ENCODE measurements at places on chromosomes 7 and 10.

DNA sequence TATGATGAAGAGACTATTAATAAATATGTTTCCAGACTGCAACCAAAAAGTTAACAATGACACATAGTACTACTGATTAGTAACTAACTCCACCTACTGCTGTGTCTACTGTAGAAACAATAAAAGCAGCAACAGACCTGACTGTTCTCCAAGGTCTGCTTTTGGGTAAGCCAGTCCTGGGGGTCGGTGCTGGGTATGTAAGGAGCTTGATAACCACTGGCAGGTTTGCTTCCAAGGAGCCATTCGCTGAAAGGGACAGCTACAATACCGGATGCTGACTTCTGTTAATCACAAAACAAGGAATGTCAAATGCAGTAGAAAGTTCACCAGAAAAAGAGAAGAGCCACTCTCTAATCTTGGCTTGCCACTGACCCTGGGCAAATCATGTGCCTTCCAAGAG is 17.7 kb downstream of the NCOA4 start:
- no peak for DNase-seq

GRCh38 chr7:149292462-149292823 is 30.4 kb downstream of the ZNF783 start:
- DNase-seq: no peak

DNA sequence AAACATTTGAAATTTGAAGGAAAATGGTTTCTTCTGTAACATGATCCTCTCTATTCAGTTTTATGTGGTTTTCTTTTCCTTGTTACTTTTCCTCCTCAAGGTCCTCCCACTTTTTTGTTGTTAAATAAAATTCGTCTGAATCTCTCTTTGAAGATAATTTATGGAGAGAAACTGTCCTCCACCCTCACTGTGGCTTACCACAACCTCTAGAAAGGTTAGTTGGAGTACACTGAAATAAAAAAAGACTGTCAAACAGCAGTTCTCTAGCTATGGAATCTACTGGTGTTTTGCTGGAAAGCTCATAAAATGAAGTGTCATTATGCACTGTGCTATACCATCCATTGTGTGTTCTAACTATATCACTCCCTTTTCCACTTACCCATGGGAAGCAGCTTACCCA is 189.4 kb downstream of the HDAC9 start:
- no peak for DNase-seq

DNA sequence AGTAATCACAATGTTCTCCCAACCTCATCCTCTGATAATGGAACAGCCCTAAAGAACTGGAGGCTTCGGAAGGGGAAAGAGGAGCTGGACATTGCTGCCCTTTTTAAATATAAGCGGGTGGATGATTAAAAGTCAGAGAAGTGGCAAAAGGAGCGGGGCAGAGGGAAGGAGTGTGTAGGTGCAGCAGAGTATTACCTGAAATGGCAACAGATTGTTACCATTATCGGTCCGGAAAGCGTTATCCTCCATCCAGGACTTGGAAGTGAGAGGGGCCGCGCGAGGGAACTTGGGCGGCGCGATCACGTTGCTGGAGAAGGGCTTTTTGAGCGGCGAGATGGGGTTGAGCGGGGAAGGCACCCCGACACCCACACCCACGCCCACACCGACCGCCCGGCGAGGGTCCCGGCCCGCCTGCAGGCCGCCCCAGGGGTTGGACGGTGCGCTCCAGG is 51.7 kb downstream of the CPEB3 start:
- no peak for DNase-seq

- no peak for DNase-seq
Observed at GRCh38 chr10:131493432-131493831, 181.9 kb upstream of the TCERG1L start.

- no peak for DNase-seq
Observed at GRCh38 chr7:2018569-2019460, 213.9 kb downstream of the MAD1L1 start.

DNA sequence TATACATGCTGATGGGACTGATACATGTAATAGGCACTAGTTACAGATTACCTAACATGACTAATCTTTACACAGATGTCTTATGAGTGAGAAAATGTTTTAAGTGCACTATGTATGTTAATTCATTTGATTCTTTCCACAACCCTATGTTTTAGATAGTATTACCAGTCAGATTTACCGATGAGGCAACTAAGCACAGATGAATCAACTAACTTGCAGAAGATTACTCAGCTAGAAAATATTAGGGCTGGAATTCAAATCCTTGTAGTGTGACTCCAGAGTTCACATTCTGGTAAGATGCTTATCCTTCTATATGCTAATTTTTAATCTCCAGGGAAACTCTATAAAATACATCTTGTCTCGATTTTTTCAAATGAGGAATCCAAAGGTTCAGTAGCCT is 964.9 kb downstream of the REEP3 start:
- DNase-seq: no peak

DNA sequence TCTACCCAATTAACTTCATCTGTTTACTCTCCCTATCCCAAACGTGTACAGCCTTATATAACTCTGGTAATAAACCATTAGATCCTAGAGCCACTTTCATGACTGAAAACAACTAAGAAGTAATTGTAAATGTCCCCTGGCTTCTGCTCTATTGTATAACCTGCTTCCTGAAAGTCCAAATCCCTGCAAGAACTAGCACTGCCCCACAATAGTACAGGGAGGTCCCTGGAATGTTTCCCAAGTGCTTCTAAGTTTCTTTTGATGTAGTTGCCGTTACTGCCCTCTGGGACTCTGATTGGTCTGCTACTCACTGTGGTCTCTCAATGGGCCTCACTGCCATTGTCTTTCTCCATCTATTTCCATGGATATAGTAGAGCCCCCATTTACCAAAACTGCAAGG is 764.0 kb upstream of the GHITM start:
- no peak for DNase-seq

DNA sequence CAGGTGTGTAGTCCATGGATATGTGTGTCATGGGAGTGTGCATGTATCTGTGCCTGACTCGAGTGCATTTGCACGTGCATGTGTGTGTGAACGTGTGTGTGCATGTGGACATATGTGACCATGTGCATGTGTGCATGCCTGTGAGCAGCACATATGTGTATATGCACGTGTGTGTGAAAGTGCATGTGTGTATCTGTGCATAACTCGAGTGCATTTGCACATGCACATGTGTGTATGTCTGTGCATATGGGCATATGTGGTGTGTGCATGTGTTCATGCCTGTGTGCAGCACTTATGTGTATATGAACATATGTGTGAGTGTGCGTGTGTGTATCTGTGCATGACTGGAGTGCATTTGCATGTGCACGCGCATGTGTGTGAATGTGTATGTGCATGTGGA is 35.2 kb upstream of the GNA12 start:
- DNase-seq: no peak

- DNase-seq: no peak
Observed at GRCh38 chr7:124728610-124729009, 37.0 kb downstream of the GPR37 start.

DNA sequence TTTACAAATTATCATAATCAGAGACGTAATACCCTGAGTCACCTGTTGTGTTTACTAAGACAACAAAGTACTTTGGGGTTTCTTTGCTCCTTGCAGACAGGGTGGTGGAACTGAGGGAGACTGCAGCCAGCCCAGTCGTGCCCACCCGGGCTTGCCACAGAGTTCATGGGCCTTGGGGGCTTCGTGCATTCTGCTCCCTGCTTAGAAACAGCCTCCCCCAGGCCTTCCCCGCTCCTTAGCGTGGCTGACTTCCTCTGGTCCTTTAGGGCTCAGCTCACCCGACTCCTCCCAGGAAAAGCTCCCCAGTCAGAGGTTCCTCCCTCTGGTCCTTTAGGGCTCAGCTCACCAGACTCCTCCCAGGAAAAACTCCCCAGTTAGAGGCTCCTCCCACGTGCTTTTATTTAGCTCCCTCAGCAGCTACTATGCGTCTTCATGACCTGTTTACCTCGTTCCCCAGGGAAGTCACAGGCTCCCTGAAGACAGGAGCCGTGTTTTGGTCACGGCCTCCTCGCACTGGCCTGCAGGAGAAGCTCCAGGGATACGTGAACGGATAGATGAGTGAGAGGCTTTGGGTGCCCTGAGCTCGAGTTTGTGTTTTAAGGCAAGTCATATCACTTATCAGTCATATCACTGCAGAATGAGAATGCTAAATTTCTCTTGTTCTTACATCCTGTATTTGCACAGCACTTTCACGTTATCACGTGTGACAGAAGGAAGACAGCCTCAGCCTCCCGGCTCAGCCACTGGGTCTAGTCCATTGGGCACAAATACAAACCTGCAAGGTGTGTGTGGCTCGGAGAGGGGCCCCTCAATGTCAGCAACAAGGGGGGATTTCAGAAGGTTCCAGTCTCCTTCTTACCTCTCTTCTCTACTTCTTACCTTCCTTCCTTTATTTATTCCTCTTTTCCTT is 52.7 kb upstream of the VIPR2 start:
- no peak for DNase-seq

DNA sequence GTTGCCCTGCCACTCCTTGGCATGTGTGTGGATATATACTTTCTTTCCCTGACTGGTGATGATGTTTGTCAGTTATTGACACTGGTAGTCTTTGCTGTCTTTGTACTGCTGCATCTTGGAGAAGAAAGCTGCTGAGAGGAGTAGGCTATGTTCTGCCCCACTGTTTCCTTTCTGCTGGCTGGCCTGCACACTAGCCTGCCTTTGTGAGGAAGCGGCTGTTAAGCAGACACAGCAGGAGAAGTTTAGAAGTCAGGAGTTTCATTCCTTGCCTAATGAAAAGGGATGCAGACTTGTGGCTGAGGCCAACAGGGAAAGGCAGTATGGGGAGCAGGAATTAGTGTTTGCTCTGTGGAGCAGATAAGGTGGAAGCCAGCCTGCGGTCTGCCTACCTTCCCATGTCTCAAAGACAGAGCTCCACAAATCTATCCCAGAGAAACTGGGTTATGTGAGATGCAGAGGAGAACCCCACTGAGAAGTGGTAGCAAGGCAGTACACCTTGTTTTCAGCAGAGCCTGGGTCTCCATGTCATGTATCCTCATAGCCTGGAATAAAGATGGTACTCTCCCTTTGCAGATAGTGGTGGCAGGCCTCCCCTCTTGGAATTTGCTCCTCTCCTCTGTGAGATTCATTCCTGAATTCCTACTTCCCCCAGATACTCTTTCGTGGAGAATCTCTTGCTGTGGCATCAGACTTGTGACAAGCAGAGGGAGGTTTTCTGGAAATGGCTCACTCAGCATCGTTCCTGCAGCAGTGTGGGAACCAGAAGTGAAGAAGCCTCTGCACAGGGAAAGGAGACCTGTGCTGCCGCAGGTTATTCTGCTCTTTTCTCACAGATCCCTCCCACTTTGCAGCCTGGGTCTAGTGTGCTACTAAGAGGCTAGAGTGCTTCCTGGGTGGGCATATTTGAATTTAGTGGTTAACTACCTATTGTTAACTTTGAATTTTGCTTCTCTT is 130.2 kb downstream of the LRRC4 start:
- no peak for DNase-seq

- DNase-seq: no peak
Observed at GRCh38 chr7:94040254-94040653, 36.1 kb upstream of the BET1 start.

- DNase-seq: no peak
Observed at GRCh38 chr7:3415861-3416312, 114.8 kb downstream of the SDK1 start.

DNA sequence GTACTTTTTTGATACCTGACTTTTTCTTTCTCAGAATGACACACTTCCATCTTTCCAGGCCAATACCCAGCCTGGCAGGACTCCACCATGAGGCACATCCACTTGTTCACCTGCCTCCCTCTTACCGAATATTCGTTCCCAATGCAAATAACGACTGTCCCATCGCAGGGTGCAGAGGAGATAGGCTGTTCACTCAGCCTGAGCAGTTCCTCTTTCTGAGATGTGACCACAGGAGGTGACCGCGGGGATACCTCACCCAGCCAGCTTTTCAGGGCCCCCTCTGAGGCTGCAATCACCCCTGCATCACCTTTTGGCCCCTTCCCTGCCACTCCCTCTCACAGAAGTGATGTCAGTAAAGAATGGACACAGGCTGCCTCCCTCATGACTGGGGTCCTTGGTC is 28.3 kb downstream of the PTPRN2 start:
- no peak for DNase-seq

DNA sequence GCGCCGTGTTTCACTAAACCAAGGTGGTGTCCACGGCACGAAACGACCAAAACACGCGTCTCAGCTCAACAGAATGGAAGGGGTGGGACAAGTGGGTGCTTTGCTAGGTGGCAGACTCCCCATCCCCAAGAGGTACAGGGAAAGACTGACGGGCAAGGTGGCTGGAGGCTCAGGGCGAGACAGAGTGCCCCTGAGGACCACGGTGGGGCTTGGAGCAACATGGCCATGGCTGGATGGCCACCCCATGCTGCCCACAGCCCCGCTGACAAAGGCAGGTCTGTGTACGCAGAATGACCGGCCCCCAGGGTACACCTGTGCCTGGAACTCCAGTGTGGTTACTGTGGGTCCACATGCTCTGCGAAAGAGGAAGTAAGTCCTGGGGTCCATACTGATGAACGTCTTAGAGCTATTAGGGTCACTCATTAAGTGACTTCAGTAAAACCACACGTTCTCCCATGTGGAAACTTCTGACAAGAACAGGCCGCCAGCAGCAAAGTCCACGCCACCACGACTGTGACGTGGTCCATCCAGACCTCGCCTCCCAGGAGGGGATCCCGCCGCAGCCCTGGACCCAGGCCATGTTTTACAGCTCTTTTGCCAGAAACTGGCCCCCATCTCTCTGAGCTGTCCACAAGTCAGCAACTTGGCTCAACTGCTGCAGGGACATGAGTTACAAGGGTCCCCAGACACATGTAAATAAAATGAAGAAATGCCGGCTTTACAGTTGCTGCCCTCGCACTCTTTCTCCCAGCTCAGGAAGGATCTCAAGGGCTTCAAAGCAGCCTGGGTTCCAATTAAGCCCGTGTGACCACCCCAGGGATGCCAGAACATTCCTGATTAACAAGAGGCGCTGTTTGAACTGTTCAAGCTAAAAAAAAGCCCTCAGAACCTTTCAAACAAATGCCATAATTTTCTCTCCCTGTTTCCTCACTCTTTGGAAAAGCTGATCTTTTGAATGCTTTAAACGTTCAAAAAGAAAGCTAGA is 66.8 kb downstream of the MAD1L1 start:
- DNase-seq: no peak

- DNase-seq: no peak
Observed at GRCh38 chr10:59805014-59805413, 51.8 kb upstream of the MRLN start.

DNA sequence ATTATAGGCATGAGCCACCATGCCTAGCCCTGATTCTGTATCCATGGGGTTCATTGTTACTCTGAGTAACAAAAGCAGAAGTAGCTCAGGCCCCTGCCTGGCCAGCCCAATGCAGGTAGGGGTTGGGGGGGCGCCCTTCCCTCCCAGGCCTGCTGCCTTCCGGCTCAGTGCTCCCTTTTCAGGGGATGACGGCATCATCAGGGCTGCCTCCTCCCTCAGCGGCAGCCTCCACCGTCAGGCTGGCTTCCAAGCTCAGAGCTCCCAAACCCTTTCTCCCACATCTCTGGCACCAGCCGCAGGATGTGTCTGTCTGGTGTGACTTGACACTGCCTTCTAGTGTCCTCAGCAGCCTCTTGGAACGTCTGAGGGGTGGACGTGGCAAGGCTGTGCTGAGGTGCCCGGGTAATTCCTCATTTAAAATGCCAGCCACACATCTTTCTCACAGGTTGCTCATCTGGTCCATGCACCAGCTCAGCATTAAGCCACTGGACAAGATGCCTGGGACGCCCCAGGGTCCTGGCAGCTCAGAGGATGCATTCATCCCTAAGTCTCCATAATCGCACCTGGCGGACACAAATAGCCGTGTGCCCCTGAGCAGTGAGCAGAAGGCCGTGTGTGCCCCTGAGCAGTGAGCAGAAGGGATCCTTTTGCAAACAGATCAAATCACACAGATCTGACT is 38.2 kb downstream of the PAPOLB start:
- DNase-seq: no peak

GRCh38 chr10:103648251-103648635 is 154.7 kb downstream of the NEURL1 start:
- DNase-seq: no peak

Data from vagina (tissue), 2 donors.